ENCODE measurements at places on chromosomes 1 and 21.

DNA sequence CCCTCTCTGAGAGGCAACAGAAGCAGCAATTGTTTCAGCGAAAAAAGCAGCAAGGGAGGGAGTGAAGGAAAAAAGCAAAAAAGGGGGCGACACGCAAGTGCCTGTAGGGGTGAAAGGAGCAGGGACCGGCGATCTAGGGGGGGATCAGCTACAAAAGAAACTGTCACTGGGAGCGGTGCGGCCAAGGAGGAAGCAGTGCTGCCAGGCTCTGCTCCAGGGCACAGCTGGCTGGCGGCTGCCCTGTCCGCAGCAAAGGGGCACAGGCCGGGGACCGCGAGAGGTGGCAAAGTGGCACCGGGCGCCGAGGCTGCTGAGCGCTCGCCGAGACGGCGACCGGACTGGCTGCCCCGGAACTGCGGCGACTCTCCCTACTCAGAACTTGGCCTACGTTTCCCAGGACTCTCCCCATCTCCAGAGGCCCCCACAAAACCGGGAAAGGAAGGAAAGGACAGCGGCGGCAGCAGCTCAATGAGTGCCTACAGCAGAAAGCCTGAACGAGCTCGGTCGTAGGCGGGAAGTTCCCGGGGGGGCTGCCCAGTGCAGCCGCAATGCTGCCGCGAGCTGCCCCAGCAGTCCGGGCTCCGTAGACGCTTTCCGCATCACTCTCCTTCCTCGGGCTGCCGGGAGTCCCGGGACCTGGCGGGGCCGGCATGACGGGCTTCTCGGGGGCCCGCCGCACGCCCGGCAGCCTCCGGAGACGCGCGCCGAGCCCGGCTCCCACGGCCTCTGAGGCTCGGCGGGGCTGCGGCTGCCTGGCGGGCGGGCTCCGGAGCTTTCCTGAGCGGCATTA lies 1.0 kb upstream of the CDKN2C start:
- peak; percentile 26 for DNase-seq

GRCh38 chr1:12040457-12041051 lies 21.3 kb downstream of the MIIP start:
- DNase-seq: peak; percentile 82

- no peak for DNase-seq
Measured at GRCh38 chr1:81834268-81834667, 33.5 kb downstream of the ADGRL2 start.

DNA sequence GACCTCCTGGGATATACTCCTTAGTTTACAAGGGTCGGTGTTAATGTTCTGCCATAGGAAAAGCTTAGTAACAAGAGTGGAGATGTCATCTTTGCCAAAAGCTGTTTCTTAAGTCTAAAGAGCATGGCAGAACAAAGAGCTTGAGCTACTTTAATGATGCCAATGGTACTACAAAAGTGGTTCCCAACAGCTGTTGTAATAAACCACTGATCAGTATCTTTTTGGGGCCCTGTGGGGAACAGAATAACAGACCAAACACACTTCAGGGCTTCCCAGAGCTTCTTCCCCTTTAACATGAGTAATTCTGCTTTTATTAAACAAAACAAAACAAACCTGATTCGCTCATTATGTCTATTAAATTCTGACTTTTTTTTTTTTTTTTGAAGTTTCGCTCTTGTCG lies 116.3 kb downstream of the NCAM2 start:
- no peak for DNase-seq

- no peak for DNase-seq
Measured at GRCh38 chr21:28112511-28112910, 880.2 kb downstream of the LTN1 start.

DNA sequence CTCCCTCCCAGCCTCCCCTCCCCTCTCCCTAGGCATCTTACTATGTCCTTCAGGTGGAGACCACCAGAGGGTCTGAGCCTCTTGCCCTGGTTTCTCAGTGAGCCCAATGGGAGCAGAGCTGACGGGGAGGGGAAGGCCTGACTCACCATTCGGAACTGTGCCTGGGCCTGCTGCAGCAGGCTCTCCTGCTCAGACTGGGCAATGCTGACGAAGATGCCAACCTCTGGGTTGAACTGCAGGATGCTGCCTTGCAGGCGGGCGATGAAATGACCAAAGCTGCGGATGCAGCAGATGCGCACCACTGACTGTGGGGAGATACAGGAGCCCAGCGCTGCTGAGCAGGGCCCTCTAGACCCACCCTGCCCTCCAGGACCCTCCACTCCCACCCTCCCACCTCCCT lies 11.0 kb upstream of the PAQR6 start:
- no peak for DNase-seq

Data from activated CD4-positive, alpha-beta T cell treated with anti-CD3 and anti-CD28 coated beads, Interleukin-2, amount 50 U/mL, for 16 hours (primary cell).